ENCODE measurements at places on chromosomes 4 and X.

- no peak for DNase-seq
These were observed 77.0 kb downstream of the LUZP4 start for GRCh38 chrX:115366535-115366934.

GRCh38 chrX:65488495-65488894 lies 46.1 kb downstream of the LAS1L start:
- DNase-seq: no peak

- no peak for DNase-seq
These were observed 18.0 kb downstream of the FAM9A start for GRCh38 chrX:8783097-8783713.

GRCh38 chr4:20318909-20319277 lies 67.2 kb downstream of the SLIT2 start:
- no peak for DNase-seq

- DNase-seq: peak; percentile 38
These were observed 5.3 kb upstream of the FHIP1A start for GRCh38 chr4:151403656-151404055.

DNA sequence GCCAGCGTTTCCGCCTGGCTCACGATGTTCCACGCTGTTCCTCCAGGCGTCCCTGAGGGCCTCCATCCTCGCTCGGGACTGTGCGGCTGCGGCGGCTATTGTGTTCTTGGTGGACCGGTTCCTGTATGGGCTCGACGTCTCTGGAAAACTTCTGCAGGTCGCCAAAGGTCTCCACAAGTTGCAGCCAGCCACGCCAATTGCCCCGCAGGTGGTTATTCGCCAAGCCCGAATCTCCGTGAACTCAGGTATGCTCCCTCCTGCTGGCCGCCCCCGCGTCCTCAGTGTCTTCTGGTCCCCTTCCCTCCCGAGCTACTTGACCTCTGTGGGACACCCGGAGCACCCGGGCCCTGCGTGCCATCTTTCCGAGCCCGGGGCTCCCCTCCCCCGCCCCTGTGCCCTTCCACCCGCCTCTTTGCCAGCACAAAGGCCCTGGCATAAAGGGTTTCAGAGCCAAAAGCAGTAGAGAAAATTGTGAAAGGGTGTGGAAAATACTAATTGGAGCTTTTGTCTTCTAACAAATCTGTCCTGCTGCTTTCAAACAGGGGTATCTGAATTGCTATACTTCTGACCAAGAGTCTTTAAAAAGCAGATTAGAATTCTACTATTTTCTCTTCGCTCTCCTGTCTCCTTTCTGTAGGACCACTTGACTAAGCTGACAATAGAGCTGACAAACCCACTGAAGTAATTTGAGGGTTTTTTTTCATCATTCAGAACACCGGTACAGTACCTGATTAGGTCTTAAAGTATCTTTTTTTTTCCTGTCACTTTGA lies 104.0 kb downstream of the NEUROG2 start:
- DNase-seq: peak; percentile 70

GRCh38 chrX:16308773-16309172 lies 141.5 kb downstream of the MAGEB17 start:
- DNase-seq: no peak

DNA sequence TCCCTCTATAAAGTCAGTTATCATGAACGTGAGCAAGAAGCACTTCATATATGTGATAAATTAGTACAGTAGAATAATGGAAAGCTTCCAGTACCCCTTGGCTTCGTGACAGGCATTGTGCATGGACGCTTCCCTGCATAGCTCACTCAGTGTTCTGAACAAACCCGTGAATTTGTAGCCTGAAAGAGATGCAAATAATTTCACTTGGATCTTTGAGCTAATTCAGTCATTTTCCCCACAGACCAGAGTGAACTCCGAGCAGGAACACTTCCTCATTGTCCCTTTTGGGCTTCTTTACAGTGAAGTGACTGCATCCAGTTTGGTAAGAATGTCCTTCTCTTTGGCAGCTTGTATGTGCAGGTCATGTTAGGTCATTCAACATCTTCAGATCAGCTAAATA lies 50.1 kb downstream of the ADD1 start:
- DNase-seq: peak; percentile 45

All from Ammon's horn (tissue), 1 donor.